ENCODE measurements at places on chromosomes 11 and 22.

- peak; percentile 57 for DNase-seq
Observed at GRCh38 chr11:75536786-75537641, 11.3 kb upstream of the GDPD5 start.

DNA sequence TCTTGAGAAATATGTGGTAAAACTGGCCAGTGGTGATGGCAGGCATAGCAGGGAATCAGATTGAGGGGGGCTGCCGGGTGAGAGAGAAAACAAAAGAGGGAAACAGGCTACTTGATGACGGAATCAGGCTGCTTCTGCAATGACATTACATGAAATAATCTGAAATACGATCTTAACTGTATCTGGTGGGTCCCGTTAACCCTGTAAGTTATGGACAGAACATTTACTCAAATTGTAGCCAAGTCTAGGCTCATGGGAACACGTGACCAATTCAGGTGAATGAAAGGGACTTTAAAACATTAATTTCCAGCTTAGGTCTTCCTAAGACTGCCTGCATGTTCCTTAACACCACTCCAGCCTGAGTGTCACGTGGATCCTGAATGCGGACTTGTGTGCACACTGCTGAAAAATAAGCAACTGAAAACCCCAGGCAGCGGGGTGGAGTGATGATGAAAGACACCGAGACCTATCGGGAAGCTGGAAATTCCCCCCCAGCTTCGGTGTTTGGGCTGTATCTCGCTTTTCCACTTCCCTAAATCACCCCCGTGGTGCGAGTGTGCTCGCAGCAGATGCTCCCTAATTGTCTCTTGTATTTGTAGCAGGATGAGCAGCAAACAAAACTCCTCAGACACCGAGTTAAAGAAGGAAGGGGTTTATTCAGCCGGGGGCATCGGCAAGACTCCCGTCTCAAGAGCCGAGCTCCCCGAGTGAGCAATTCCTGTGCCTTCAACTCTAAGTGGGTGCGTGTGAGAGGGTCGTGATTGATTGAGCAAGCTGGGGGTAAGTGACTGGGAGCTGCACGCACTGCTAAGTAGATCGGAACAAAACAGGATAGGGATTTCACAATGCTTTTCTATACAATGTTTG is 145.0 kb upstream of the GRK3 start:
- DNase-seq = no peak

DNA sequence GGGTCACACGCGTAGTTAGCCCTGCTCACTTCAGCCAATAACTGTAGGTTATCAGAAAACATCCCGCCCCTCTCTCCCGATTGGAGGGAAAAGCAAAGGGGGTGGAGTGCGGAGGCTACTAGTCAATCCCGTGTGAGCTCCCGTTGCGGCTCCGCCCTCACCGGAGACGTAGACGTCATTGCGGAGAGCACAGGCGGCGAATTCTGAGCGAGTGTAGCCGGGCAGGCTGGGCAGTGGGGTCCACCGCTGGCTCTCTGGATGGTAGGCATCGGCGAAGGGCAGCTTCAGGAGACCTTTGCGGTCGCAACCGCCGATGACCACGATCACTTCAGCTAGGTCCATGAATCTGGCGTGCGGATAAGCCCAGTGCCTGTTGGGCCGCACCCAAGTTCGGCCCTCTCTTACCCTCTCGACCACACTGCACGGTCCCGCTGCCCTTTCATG is 4.7 kb downstream of the KLHL35 start:
- peak; percentile 64 for DNase-seq

- no peak for DNase-seq
Observed at GRCh38 chr11:73281796-73282660, 9.9 kb downstream of the P2RY6 start.

GRCh38 chr11:68338051-68338780 is 25.8 kb downstream of the LRP5 start:
- DNase-seq = no peak

DNA sequence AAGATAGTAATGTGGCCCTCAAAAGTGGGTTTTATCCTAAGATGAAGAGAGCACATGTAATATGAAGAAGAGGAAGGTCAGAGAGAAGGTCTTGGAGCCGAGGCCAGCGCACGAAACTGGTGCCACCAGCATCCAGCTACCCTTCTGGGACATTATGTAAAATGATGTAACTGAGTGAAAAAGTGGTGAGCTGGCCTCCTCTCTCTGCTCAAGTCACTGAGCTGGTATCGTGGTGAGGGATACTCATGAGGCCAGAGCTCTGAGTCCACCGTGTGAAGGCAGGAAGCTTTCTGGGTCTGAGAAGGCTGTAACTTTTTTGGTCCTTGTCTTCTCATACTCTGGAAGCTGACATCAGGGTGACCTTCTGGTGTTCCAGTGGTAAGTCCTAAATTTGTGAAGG is 25.1 kb downstream of the RNF185 start:
- DNase-seq = no peak

GRCh38 chr22:27682437-27682836 is 119.1 kb downstream of the MN1 start:
- no peak for DNase-seq

GRCh38 chr22:21972293-21972779 is 10.3 kb downstream of the TOP3B start:
- peak; percentile 61 for DNase-seq

DNA sequence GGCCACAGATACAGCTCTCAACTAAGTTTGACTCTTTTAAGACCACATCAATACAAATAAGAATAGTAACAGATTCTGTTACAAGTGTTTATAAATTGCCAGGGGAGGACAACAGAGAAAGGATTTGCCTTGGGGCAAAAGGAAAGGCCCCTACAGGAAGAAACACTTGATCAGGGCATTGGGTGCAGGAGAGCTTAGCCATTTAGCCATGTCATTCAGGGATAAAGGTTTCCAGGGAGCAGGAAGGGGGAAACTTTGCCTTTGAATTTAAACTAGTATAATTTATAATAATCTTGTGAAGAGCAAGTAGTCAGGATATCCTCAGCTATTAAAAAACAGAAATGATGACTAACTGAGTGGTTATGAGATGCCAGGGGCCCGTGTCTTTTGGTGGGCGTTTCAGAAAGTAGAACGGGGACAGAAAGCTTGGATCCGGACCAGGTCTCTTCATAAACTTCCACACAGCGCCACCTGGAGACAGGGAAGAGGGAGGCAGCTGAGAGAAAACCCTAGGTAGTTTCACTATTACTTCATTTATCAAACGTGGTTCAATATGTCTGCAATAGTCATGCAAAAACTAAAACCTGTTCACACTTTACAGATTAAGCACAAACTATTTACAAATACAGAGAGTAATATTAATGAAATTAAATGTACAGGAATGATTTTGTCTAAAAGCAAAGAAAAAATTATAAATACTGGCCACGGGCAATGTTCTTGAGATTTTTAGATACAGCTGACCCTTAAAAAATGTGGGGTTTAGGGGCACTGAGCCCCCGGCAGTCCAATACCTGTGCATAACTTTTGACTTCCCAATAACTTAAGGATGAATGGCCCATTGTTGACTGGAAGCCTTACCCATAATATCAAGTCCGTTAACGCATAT is 11.0 kb upstream of the SLC5A4 start:
- peak; percentile 84 for DNase-seq

DNA sequence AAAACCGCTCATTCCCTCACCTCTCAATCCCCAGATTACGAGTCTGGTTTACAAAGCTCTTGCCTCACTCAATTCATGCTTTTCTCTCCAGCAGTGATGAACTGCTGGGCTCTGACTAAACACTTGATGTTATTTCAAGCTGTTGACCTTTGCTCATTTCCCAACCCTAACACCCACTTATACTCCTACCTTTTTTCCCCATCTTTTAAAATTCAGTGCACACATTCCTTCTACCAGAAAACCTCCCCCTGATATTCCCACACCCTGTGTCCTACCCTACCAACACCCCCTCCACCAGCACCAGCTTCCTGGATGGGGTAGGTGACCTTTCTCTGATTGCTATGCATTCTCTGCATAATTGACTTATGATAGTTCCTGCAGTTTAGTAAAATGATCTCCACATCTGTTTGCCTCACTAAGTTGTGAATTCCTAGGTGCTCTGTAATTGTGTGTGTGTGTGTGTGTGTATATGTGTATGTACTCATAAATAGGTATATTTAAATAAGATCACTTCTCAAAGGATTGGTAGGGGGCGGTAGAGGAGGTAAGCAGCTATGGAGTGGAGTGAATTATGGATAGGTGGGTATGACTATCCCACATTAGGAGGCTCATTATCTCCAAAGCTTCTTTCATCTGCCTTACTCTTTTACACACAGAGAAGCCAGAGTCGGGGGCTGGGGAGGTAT is 842 bp downstream of the HEPACAM start:
- DNase-seq = no peak

DNA sequence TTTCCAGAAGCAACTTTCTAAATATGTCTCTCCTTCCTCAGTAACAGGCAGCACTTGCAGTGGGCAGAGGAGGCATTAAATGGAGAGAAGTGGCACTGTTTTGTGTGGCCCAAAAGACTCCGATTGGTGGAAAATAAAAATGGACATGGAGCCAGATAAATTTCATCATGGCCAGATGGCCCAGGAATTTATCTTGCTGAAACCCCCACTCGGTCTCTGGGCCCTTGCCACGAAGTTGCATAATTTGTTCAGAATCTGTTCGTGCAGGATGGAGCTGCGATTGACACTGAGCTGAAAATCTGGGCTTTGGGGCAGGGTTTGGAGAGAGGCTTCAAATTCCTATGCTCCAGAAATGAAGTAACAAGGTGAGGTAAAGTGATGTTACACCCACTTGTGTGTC is 65.5 kb downstream of the C11orf91 start:
- DNase-seq = no peak

DNA sequence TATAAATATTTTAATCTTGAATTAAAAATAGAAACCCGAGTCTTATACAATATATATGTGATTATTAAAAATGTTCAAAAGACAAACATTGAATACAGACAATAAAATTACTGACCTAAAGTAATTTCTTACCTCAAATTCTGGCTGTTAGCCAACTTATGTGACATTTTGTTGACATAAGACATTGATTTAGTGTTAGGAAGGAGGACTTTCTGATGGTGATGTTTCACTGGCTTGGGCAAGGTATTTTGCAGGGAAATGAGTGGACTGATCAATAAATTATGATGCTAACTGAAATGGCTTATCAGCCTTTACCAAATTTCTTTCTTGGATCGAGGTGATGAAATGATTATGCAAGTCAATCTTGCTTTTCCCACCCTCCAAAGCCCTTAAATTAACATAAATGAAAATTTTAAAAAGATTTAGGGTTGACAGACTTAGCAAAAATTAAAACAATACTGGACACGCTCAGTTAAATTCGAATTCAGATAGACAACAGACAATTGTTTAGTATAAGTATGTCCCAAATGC is 33.2 kb upstream of the FZD4 start:
- DNase-seq = no peak

- peak; percentile 27 for DNase-seq
Observed at GRCh38 chr11:95641495-95641894, 148.1 kb downstream of the FAM76B start.

- DNase-seq = no peak
Observed at GRCh38 chr11:3735827-3736226, 61.5 kb downstream of the NUP98 start.

- no peak for DNase-seq
Observed at GRCh38 chr11:45921561-45922424, 663 bp upstream of the LARGE2 start.

DNA sequence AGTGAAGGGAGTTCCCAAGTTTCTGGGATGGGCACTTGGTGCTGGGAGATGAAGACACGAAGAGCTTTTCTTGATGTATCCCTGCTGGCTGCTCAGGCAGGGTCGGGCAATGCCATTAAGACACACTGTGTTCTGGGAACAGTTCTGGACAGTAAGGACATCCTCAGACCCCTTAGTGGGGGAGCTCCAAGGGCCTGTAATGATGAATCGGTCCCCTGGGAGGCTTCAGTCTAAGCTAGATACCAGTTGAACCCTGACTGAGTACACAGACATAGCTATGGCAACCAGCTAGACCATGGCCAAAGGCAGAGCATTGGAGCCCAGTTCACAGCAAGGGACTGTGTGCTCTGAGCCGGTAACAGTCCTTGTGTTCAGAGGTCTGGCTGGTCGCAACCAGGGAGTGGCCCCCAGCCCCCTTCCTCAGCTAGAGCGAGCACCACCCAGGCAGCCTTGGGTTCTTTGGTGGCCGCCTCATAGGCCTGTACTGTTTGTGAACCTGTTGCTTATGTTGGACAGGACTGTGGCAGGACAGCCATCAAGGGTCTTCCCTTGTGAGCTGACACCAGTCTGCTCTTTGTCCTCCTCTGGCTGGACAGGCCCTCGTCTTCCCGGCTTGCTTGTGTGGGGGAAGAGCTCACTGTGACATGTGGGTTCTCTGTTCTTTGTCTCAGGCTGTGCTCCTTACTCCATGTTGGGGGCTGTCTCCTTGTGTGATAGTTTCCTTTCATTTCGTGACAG is 25.0 kb downstream of the MED15 start:
- no peak for DNase-seq

GRCh38 chr11:100602716-100603115 is 84.4 kb upstream of the ARHGAP42 start:
- DNase-seq = no peak

GRCh38 chr11:20089796-20090653 is 70.2 kb downstream of the DBX1 start:
- no peak for DNase-seq
